ENCODE measurements at places on chromosomes 11 and 22.

GRCh38 chr11:78688460-78688859, 113.8 kb upstream of the NARS2 start:
- peak; percentile 24 for DNase-seq

DNA sequence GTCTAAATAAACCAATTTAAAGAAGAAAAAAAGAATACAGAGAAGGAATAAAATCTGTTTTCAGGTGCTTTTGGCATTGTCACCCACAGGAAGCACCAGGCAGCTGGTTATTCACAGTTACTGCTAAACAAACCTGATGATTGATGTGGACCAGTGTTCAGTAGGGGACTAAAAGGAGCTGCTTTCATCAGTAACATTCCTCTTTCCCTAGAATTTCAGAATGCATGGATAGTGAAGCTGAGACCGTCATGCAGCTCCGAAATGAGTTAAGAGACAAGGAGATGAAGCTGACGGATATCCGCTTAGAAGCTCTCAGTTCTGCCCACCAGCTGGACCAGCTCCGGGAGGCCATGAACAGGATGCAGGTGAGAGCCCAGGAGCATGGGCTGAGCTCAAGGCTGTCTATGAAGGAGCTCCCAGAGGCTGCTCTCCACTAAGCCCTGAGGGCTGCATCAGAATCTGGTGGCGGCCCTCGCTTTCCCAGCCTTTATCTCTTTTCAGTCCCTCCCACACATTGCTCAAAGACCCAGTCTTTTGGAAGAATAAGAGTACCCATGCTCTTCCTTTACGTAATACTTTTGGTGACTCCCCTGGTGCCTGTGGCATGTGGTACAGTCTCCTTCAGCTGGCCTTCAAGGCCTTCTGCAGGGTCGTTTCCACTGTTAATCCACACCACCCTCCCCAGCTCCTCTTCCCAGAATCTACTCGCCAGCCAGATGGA, 69.5 kb downstream of the DBX1 start:
- DNase-seq = no peak

- DNase-seq = no peak
Observed at GRCh38 chr22:38031491-38031890, 25.7 kb upstream of the PICK1 start.

DNA sequence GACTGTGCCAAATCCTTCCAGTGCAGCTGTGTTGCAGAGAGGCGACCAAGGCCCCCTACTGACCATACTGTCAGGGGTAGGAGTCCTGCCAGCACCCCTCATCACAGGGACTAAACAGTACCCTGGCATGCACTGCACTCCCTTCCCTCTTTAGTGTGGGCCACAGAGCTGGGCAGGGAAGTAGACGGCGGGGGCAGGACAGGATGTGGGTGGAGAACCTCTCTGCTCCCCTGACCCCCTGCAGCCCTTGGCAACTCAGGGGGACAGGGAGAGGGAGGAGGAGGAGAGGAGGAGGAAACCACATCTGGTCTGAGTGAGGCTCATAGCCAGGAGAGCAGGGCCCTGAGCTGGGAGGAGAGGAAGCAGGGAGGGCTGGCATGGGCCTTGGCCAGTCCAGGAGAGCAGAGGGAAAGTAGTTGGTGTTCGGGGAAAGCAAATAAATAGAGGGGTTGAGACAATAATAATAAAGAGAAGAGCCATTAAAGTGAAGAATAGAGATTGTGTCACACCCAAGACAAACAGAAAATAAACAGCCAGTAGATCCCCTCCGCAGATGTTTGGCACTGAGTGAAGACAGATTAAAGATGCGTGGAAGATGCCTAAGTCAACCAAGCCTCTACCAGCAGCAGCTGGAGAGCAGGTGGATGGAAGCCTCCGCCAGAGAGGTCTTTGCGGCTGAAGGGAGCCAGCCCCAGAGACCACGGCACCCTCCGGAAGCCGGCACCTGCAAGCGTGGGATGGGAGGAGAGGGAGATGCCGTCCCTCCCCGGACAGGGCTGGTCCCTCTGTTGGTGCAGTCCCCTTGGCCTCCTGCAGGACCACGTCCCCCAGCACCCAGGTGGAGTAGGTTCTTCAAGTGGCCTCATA, 61.5 kb downstream of the RPUSD4 start:
- no peak for DNase-seq

GRCh38 chr22:43106302-43106701, 4.2 kb upstream of the BIK start:
- DNase-seq = no peak

DNA sequence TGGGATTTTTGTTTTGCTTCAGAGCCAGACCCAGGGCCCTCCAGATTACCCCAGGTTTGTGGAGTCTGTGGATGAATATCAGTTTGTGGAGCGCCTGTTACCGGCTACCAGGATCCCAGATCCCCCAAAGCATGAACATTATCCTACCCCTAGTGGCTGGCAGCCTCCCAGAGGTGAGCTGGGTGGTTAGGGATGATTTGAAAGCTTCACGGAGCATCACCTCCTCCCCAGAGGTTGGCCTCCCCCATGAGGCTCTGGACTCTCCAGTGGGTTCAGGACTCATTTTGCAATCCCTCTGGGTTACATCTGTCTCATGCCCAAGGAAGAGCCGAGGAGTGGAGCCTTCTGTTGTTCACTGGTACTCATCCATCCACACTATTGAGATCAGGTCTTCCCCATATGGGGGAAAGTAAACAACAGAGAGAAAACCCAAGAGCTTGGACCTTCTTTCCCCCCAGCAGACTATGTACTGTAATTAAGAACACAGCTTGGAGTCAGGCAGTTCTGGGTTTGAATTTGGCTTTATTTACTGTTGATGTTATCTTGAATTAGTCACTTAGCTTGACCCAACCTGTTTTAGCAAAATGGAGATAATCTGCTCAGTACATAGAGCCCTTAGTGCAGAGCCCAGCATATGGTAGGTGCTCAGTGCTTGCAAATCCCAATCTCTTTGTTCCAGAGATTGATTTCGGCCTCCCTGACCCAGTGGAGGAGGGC, 2.5 kb downstream of the MRPL49 start:
- DNase-seq = no peak

DNA sequence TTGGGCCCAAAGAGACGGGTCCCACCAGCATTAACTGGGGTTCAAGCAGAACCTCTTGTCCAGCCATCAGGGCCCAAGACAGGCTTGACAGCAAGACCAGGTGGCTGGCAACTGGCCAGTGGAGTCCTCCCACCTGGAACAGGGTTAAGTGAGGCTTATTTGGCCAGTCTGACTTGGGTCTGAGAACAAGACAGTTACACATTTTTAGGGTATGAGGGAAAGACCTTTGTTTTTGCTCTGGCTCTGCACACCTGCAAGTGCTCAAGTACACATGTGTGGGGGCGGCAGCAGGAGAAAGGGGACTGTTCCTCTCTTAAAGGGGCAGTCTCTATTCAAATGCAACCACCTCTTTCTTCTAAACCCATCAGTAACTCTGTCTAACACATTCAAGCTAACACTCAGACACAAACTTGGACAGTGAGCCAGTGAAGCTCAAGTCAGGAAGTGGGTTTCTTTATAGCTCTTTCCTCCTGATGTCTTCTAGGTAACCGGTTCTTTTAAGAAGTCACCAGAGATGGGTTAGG, 116.2 kb downstream of the ETS1 start:
- no peak for DNase-seq

DNA sequence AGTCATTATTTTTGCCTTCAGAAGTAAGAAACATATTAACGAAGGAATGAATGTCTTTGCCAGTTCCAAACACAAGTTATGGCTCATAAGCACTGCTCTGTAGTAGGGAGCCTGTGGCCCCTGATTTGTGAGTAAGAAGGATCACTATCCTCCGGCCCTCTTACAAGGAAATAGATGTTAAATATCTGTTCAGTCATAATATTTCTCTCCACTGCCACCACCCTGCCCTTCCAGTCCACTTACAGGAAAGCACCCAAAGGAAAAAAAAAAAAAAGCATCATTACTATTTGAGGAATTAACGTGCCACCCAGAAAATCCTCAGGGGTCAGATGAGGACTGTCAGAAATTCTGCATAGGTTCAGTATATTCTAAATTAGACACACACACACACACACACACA, 123.4 kb downstream of the ETS1 start:
- DNase-seq = no peak

- no peak for DNase-seq
Observed at GRCh38 chr11:119491753-119492510, 69.0 kb upstream of the THY1 start.

DNA sequence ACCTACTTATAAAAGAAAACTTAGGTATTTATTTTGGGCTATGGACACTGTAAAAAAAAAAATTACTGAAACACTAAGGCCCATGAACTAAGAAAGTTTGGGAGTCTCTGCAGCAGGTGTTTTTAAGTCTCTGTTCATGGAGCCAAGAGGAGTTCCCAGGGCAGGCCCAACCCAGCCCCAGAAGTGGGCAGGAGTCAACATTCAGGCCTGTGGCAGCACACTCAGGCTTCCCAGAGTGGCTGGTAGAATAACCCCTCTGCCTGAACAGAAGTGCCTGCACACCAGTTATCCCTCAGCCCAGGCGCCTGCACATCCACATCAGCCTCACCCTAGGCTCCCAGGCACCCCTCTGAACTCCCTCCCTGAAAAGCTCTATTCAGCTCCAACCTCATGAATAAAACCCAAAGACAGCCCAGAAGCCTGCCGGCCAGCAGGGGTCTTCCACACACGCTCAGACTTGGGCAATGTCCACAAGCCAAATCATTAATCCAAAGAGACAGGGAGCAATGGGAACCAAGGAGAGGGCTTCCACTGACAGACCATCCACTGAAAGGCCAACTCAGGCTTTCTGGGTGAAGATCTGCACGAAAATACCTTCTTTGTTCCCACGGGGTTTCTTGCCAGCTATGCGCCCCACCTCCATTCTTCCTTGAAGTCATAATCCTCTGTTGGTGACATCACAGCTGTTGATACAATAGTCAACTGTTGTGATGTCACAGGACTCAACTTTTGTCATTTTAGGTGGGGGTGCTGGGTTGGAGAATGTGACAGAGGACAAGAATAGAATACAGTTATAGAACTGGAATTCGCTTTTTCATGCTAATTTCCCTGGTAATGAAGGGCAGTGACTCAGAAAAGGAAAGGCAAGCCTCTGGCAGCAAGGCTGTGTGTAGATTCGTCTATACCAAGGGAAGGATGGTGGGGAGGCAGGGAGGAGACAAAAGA, 83.7 kb downstream of the RPL27A start:
- no peak for DNase-seq

Measured in right renal cortex interstitium (tissue), 3 donors.